ENCODE measurements at places on chromosomes 1 and 21. TPM values are rescaled to one million over a fixed set of nuclear protein-coding genes. Genes with fewer than 3 reads are reported as not detected.
A peak's percentile ranks its signal among the peaks of the same experiment; 100 is the strongest.

DNA sequence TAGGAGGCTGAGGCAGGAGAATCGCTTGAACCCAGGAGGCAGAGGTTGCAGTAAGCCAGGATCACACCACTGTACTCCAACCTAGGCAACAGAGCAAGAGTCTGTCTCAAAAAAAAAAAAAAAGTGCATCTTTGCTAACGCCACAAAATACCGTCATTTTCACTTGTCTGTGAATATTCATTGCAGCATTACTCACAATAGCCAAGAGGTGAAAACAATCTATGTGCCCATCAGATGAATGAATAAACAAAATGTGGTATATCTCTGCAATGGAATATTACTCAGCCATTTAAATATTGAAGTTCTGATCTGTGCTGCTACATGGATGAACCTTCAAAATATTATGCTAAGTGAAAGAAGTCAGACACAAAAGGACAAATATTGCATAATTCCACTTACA is 7.9 kb upstream of the TIAM1 start:
- DNase-seq: no peak

- DNase-seq: peak; percentile 74
These were observed 70.8 kb upstream of the CASZ1 start for GRCh38 chr1:10867138-10867721.

- no peak for DNase-seq
These were observed 10.0 kb downstream of the URB2 start for GRCh38 chr1:229636042-229636441.

SFT2D2 gene
- total RNA-seq: 60.2 TPM

GRCh38 chr1:219086956-219087469 is 86.7 kb upstream of the LYPLAL1 start:
- DNase-seq: no peak

DNA sequence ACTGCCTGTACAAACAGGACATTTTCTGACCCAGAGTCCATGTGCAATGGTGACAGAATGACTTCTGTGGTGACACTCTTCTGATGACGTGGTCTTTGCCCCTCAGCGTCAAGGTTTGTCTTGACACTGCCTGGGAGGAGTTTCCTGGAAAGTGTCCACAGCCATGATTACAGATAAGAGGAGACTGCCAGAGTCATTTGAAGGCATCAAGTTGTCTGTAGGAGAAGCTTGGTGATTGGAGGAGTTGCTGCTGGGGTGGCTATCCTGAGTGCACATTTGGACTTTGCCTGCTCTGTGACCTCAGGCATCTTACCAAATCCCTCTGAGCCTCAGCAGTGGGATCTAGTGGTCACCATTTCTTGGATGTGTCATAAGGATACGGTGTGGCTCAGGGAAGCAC is 17.7 kb downstream of the TCHHL1 start:
- no peak for DNase-seq

- no peak for DNase-seq
These were observed 78.0 kb downstream of the PTPN14 start for GRCh38 chr1:214473387-214473786.

DNA sequence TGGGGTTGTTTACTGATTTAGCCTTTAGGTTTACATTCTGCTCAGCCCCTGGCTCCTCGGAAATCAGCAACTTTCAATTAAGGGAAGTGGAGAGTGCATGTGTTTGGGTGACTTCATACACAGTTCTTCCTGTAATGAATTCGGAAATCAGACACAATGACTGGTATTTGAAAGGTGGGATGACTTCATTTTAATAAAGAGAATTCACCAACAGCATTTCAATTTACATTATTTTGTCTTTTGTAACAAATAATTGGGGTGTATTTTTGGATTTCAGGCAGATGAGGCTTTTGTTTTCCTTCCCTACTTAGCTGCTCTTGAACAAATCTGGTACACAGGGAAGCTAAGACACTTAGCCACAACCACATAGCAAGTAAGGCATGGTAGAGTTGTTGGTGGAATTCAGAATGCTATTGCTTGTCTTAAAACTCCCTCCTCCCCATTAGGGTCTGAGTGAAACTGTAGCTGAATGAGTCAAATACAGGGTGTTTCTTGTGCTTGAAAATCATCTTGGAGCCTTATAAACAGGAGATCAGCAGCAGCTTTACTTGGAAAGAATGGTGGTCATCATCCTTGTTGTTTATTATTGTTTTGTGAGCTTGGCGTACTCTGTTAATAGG is 917 bp downstream of the STX12 start:
- DNase-seq: no peak

RBP7 gene
- total RNA-seq: 2.2 TPM

DNA sequence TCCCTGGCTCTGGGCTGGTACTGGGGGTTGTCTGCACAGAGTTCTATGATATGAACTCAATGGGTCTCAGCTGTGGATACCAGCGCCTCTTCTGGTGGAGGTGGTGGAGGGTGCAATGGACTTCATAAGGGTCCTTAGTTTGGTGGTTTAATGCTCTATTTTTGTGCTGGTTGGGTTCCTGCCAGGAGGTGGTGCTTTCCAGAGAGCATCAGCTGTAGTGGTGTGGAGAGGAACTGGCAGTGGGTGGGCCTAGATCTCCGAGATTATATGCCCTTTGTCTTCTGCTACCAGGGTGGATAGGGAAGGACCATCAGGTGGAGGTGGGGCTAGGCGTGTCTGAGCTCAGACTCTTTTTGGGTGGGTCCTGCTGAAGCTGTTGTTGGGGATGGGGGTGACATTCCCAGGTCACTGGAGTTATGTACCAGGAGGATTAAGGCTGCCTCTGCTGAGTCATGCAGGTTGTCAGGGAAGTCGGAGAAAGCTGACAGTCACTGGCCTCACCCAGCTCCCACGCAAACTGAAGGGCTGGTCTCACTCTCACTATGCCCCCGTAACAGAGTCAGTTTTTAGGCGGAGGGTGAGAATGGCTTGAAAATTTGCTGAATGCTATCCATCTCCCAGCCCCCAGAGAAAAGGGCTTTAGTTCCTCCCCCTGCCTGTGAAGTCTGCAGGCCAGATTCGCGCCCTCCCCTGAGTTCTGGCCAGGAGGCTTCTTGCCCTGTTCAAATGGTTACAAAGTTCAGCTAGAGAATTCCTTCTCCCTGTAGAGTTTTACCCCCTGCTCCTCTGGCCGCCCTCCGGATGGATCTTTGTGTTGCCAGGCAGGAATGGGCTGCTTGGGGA is 902.9 kb downstream of the LTN1 start:
- no peak for DNase-seq

GRCh38 chr21:31482460-31482859 is 138.4 kb upstream of the TIAM1 start:
- DNase-seq: no peak

ANKRD34A gene
- total RNA-seq: 0.86 TPM

CITED4 gene
- total RNA-seq: 14.2 TPM

DNA sequence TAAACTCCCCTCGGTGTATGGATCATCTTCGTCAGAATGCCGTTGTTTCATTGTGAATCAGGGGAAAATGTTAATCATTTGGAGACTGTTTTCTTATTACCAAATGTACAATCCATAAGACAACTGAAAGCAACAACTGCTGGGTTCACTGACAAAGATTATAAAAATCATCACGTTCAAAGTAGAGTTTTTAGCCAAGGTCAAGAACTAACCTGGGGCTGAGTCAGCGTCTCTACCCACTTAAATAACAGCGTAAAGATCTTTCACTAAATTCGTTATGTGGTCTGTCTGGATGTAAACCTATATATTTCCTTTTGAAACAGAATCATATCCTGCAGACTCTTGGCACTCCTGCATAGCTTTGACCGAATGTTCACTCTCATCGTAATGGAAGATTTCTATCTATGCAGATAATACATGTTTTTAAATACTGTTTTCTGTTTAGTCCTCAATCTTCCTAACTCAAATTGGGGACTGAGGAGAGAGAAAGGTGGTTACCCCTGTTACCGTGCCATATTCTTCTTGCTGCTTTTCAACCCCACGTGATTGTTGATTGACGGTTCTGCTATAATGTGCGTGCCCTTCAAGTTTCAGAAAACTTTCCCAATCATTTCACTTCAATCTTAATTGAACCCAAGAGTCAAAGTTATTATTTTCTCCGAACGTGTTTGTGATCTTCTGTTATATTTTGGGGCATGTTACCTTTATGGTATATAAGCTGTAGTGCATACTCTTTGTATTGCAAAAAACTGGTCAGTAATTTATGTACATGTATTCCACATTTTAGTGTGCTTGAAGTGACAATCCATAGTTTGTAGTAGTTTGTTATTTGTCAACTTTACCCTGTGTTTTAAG is 15.6 kb upstream of the NCMAP start:
- DNase-seq: no peak

DNA sequence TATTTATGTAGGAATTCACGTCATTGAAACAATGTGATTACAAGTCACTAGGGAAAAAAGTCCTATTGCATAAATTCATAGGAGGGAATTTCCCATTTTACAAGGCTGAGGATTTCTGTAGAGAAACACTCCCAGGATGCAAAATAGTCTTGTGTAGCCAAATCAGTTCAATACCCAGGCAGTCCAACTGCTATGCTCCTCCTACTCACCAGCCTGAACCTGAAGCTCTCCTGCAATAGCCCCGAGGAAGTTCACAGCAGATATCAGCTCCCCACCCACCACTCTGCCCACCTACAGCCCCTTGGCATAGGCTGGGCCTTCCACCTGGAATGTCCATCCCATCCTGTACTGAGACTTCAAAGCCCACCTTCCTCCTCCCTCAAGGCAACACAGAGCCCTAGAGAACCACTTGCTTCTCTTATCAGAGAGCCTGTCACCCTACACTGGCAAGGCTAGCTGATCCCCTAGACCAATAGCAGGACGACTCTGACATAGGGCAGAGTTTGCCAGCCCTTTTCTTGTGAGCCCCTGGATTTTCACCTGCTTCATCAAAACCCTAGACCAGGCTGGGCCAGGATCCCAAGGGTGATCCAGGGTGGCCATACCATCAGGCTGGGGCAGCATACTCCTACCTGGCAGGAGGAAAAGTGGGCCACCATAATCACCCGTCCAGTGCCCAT is 1.5 kb downstream of the LSS start:
- no peak for DNase-seq

- DNase-seq: no peak
These were observed 119.6 kb upstream of the CD34 start for GRCh38 chr1:208030288-208031091.

SMPDL3B gene
- 8.4 TPM for total RNA-seq

DNA sequence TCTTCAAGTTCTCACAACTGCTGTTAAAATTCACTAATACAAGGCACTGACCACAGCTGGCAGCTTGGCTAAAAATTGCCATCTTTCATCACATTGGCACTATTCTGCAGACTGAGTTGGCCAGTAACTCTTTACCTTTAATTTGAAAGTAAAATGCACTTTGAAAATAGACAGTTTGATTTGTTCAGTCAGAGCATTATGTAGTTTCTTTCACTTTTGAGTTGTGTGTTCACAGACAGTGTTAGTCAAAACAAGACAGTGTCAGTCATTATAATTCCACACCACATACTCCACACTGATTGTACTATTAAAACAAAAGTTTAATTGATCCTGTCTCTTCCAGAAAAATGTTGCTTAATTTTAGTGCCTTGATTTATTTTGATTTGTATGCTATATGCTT is 160.7 kb downstream of the SDCCAG8 start:
- no peak for DNase-seq

- DNase-seq: no peak
These were observed 3.1 kb downstream of the PTAFR start for GRCh38 chr1:28173151-28173979.

DNA sequence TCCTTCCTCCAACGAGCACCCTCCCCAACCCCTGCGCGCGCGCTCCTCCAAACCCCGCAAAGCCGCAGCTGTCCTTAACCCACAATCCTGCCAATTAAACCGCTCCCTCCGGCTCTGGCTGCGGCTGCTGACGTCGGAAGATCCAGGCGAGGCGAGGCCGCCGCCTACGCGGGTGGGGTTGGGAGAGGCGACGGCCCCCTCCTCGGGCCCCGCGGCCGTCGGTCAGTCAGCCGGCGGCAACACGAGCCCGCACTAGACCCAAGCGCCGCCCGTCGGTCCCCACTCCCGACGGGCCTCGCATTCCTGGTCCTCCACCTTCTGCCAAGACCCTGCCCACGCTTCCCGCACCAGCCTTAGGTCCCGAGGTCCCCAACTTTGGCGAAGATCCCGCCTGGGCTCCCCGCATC is 75.4 kb downstream of the VWA5B1 start:
- DNase-seq: no peak

GRCh38 chr1:46342084-46342656 is 1.6 kb downstream of the NSUN4 start:
- no peak for DNase-seq

PCP4L1 gene
- not detected for total RNA-seq

GRCh38 chr21:16159213-16159970 is 429.6 kb downstream of the USP25 start:
- no peak for DNase-seq

GRCh38 chr1:39755965-39756659 is 15.0 kb downstream of the OXCT2 start:
- no peak for DNase-seq

PDE4B gene
- 21.0 TPM for total RNA-seq

LEFTY1 gene
- total RNA-seq: 1.7 TPM

WDR64 gene
- total RNA-seq: not detected

DNA sequence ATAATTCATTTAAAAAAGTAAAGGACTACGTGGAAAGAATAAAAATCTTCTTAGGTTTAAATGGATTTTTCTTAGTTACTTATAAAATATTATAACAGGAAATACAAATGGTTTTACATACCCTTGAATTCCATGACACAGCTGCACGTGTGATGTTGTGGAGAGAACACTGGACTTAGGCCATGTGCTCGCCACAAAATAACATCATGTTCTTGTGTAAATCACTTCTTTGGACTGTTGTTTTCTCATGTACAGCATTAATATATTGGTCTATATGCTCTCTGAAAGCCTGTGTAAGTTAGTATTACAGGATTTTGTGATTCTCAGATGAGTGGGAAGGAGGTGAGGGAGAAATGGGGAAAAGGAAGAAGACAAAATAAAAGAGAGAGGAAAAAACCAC is 228.2 kb downstream of the DNM3 start:
- DNase-seq: no peak

- DNase-seq: no peak
These were observed 8.8 kb upstream of the RNF223 start for GRCh38 chr1:1082776-1083415.

DNA sequence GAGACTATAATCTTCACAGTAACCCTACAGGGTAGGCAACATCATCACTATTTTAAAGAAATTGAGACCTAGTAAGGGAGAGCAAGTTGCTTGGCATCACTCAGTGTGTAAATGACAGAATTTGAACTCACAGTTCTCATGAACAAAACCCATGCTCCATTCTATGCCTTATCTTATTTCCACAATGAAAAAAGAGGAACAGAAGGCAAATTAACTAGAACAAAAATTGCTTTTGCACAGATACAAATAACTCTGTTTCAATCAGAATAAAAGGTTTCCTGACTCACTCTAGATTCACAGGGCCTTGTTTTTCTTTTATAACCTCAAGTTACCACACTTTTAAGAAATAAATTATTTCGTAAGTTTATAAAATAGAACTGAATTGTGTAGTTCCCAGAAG is 90.1 kb downstream of the UCHL5 start:
- no peak for DNase-seq
